Spinal cord (tissue), 10 donors: ENCODE measurements at places on chromosomes 1 and 21.

GRCh38 chr1:202982715-202983430, 15.8 kb upstream of the CYB5R1 start:
- DNase-seq = no peak

DNA sequence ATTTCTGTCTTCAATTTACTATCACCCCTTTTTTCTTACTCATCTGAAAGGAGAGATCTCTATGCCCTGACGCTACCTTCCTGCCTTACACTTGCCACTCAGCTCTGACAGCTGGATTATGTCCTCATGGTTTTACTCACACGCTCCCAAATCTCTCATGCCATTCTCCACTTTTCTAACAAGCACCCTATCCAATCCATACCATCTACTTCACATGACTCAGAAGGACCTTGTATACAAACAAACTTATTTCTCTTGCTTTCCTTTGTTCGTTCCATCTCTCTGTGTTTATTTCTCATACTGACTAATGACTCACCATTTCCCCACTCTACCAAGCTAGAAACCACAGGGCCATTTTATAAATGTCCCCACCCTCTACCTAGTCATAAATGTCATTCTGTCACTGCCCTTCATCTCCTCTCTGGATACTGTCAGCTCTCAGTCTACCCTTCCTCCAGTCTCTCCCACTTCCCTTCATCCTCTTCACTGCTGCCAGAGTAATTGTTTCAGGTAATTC, 87.3 kb downstream of the USP24 start:
- no peak for DNase-seq

GRCh38 chr1:226029093-226029496, 30.0 kb upstream of the SDE2 start:
- no peak for DNase-seq

GRCh38 chr1:180680558-180681144, 48.8 kb downstream of the XPR1 start:
- no peak for DNase-seq

DNA sequence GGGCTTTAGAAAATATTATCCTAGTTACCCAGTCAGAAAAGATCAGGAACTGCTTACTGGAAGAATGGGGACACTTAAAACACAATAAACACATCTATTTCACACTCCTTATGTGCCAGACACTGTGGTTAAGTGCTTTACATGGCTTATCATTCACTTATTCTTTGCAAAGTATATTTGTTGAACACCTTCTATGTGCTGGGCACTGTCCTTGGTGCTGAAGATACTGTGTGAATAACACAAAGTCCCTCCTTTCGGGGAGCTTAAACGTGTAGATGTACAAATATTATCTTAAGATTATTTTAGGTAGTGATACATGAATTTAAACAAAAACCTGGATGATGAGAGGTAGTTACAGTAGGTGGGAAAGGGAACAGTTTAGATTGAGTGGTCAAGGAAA, 169.3 kb downstream of the ST6GALNAC5 start:
- no peak for DNase-seq

- no peak for DNase-seq
Observed at GRCh38 chr21:36641886-36642285, 57.0 kb upstream of the SIM2 start.

GRCh38 chr1:221072214-221072613, 193.0 kb downstream of the HLX start:
- DNase-seq = no peak

GRCh38 chr1:27504588-27505419, 14.8 kb upstream of the WASF2 start:
- peak; percentile 90 for DNase-seq

DNA sequence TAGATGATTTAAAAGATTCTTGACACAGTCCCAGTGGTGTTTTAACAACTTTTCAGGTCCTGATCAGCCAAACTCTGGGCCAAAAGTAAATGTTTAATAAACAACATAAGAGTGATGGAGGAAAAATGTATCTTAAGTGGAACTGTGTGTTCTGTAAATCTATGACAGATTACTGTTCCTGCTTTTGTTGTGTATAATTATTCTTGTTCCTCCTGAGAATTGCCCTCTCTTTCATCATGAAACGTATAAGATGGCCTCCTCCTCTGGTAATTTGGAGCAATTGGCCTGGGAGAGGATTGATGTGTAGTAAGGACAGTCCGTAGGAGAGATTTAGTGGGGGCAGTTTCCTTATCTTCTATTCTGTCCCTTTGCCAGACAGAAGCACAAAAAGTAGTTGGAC, 34.5 kb downstream of the GALNT2 start:
- DNase-seq = no peak

GRCh38 chr1:201138311-201138840, 11.4 kb upstream of the ASCL5 start:
- DNase-seq = no peak

DNA sequence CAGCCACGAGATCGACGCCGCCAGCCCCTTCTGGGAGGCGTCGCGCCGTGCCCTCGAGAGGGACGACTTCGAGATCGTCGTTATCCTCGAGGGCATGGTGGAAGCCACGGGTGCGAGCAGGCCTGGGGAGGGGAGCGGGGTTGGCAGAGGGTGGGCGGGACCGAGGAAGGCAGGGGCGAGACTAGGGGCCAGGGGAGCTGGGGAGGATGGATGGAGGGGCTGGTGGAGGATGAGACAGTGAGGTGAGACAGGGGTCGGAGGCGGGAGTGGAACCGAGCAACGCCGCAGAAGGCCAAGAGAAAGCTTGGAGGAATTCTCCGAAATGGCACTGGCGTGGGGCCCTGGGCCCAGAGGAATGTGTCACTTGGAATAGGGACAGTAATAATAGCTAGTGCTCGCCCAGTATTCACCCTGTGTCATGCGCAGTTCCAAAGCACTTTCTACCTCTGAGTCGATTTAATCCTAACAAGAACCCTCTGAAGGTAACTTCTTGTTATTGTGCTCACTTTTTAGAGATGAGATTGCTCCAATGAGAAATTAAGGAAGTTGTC, 3.5 kb downstream of the KCNJ9 start:
- DNase-seq = no peak

DNA sequence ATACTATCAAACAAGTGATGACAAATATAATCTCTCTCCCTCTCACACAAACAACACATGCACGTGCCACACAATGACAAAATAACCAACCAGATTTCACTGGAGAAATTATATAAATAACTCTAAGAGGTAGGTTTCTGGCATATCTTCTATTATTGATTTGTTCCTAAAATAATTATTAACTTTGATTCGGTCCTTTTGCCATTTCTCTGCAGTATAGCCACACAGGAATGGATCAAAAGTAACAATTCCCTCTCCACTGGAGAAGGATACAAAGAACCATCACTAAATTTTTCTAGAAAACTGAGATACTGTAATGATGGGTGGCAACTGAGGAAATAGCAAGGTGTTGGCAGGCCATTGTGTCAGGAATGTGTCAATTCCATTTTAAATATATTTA, 33.4 kb downstream of the ARNT start:
- no peak for DNase-seq

DNA sequence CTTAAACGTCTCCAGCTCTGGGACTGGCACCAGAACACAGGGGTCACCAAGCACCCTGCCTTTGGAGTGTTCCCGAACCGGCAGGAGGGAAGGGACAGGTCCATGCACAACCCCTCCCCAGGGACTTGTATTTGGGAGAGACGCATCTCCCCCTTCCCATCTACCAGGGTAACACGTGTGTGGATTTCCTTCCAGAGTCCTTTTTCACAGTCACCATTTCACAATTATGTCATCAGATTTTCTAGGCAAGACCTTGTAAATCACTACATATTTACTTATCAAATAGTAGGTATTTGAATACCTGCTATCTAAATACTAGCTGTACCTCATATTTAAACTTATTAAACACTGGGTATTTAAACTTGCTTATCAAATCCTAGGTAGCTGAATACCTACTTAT, 57.4 kb upstream of the AJAP1 start:
- DNase-seq = no peak

- no peak for DNase-seq
Observed at GRCh38 chr1:23792151-23792945, 1.4 kb downstream of the LYPLA2 start.

DNA sequence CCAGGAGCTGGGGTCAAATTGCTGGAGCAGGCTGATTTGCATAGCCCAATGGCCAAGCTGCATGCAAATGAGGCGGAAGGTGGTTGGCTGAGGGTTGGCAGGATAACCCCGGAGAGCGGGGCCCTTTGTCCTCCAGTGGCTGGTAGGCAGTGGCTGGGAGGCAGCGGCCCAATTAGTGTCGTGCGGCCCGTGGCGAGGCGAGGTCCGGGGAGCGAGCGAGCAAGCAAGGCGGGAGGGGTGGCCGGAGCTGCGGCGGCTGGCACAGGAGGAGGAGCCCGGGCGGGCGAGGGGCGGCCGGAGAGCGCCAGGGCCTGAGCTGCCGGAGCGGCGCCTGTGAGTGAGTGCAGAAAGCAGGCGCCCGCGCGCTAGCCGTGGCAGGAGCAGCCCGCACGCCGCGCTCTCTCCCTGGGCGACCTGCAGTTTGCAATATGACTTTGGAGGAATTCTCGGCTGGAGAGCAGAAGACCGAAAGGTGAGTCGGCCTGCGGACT, at the start of gene GADD45A:
Gene GADD45A, plus strand, starts transcription at position 135 of the 491 bp plus-strand sequence. Its CDS starts 294 bp downstream, at position 429.
- DNase-seq = peak; percentile 96

GRCh38 chr21:25872271-25872670, 137.5 kb downstream of the GABPA start:
- no peak for DNase-seq

- DNase-seq = no peak
Observed at GRCh38 chr21:26194811-26195251, 24.3 kb upstream of the APP start.

DNA sequence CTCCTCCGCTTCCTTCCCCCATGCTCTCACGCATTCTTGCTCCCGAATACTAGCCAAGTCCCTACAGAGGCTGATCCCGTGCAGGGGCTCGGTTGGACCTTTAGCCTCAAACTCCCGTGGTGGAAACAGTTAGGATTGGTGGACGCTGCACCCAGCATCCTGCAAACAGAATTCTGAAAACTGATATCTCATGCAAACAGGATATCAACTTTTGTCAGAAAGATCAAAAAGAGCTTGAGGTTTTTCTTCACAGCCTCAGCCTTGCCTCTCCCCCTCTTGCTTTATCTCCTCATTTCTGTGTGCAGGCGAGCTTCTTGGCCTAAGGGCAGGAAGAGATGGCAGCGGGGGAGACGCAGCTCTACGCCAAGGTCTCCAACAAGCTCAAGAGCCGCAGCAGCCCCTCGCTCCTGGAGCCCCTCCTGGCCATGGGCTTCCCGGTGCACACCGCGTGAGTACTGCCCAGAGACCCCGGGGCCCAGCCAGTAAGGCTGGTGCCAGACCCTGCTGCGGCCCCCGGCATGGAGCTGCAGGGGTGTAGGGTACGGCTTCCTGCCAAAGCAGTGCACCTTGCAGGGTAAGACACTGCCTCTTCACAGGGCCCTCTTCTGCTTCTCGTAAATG, at the start of gene UBASH3A:
Gene UBASH3A, plus strand, starts transcription at position 292 of the 621 bp plus-strand sequence. Its CDS starts 44 bp downstream, at position 336.
- no peak for DNase-seq

DNA sequence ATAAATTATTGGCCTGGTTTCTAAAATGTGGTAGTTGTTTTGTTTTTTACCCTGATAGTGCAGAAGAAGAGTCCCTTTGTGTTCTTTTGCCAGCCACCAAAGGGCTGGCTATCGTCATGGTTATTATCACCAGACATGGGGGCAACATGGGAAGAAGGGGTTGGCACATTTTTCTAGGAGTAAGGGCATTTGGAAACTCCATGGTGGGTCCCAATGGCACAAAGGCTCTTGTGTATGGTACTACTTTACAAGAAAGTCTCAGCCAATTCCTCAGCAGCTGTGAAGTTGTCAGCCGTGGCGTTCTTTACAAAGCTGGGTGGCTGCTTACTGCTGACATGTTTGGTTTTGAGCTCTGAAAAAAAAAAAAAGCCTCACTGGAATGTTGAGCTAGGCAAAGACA, 330.4 kb upstream of the ESRRG start:
- DNase-seq = no peak

- DNase-seq = no peak
Observed at GRCh38 chr1:33280091-33280661, 23.9 kb downstream of the ZNF362 start.

DNA sequence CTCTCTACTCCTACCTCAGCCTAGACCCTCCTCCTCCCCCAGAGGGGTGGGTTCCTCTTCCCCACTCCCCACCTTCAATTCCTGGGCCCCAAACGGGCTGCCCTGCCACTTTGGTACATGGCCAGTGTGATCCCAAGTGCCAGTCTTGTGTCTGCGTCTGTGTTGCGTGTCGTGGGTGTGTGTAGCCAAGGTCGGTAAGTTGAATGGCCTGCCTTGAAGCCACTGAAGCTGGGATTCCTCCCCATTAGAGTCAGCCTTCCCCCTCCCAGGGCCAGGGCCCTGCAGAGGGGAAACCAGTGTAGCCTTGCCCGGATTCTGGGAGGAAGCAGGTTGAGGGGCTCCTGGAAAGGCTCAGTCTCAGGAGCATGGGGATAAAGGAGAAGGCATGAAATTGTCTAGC, 21.6 kb upstream of the VPS13D start:
- DNase-seq = no peak

- DNase-seq = no peak
Observed at GRCh38 chr21:45523411-45524101, 18.7 kb downstream of the SLC19A1 start.

- DNase-seq = no peak
Observed at GRCh38 chr1:47686731-47687630, 249.1 kb downstream of the FOXD2 start.

- no peak for DNase-seq
Observed at GRCh38 chr1:239619190-239619589, 232.8 kb downstream of the CHRM3 start.

- DNase-seq = no peak
Observed at GRCh38 chr1:233112186-233113008, 162.0 kb downstream of the NTPCR start.

DNA sequence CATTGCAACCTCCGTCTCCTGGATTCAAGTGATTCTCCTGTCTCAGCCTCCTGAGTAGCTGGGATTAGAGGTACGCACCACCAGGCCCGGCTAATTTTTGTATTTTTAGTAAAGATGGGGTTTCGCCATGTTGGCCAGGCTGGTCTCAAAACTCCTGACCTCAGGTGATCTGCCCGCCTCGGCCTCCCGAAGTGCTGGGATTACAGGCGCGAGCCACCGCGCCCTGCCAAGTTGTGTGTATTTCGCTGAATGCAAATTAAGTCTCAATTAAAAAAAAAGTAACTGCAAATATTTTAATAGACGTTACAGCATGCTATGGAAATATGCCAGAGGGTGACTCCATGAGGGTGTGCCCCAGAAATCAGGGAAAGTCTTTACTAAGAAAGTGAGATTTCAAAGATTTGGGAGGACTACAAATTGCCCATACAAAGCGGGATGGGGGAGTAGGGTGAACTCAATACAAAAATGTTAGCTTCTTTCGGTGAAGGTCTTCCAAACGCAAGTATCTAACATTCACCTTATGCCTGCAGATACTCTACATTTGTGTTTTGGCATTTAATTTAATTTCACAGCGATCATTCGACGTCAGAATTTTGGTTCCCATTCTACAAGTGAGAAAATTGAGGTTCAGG, 85.6 kb downstream of the NKAIN1 start:
- DNase-seq = no peak

DNA sequence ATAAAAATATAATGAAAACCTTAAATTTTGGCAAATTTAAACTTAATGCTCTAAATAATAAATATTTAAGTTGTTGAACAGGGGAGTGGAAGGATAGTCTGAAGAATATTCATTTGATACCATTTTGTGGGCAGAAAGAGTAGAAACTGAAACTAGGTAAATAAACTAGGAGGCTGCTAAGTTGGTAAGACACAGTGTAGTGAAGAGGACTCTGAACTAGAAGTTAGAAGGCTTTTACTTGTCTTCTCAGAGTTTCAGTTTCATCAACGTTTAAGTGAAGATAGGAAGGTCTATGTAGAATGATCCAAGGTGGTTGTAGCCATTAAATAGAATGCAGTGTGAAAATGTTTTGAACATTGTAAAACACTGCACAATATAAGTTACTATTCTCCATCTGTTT, 516.9 kb downstream of the AMY1C start:
- no peak for DNase-seq

- DNase-seq = no peak
Observed at GRCh38 chr1:167661527-167662426, 31.7 kb downstream of the RCSD1 start.
